Stimulated activated CD4-positive, alpha-beta T cell treated with anti-CD3 and anti-CD28 coated beads, Interleukin-1b, Interleukin-23, amount 100 ng/mL, for 1 hour (primary cell): ENCODE measurements at places on chromosomes 5 and 9.

DNA sequence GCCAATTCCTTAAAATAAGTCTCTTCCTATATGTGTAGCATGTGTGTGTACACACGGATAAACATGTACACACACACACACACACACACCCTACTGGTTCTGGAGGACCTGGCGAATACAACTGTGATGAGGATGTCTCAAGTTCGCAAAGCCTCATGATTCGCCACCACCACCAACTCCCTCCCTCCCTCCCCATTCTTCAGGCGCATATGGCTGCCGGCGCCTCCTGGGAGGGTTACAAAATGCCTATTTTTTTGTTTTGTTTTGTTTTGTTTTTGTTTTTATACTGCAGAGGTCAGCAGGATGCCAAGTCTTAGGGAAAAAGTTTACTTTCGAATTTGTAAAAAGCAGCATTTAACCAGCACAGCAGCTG is 88.0 kb downstream of the DAP start:
- no peak for DNase-seq

- no peak for DNase-seq
Measured at GRCh38 chr5:2505217-2505616, 246.3 kb downstream of the IRX2 start.

GRCh38 chr5:132434416-132435286 is 55.9 kb downstream of the IRF1 start:
- no peak for DNase-seq

DNA sequence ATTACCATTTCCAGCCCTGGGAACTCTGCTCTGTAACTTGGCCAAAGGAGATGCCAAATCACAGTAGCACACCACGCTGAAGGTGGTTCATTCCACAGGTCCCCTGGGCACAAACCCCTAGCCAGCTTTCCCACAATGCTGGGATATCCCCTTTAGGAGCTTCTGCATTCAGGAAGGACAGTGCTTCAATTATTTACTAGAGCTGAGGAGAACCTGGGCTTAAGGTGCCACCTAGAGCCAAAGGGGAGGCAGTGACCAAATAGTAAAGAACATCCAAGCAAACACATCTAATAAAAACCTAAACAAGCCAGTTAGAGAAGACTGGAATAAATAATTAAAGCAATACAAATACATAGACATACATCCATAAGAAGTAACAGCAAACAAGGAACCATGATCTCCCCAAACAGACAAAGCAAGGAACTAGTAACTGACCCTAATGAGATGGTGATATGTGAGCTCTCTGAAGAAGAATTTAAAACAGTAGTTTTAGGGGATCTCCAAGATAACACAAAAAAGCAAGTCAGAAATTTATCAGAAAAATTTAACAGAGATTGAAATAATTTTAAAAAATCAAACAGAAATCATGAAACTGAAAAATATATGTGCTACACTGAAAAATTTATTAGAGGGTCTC is 14.6 kb downstream of the KIF4B start:
- DNase-seq, result no peak

DNA sequence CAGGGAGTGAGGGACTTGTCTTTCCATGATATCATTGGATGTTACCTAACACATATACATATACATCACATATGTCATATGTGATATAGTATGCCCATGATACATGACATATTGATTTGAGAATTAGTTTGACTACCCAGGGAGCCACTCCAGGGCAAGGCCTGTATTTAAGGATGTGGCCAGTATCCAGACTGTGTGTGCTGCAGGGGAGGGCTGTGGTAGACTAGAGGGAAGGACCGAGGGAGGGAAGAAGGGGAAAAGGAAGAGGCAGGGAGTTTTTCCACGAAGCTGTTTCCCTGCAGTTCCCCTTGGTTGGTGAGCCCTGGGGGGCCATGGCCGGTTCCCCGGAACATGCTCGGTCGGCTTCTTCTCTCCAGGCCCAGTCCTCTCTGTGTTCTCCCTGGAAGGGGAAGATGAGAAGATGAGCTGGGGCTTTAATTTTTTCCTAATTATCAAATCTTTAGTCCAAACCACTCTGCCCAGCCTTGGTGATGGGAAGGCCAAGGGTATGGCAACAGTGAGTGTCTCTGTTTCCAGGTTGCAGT is 48.7 kb downstream of the NSUN2 start:
- no peak for DNase-seq

DNA sequence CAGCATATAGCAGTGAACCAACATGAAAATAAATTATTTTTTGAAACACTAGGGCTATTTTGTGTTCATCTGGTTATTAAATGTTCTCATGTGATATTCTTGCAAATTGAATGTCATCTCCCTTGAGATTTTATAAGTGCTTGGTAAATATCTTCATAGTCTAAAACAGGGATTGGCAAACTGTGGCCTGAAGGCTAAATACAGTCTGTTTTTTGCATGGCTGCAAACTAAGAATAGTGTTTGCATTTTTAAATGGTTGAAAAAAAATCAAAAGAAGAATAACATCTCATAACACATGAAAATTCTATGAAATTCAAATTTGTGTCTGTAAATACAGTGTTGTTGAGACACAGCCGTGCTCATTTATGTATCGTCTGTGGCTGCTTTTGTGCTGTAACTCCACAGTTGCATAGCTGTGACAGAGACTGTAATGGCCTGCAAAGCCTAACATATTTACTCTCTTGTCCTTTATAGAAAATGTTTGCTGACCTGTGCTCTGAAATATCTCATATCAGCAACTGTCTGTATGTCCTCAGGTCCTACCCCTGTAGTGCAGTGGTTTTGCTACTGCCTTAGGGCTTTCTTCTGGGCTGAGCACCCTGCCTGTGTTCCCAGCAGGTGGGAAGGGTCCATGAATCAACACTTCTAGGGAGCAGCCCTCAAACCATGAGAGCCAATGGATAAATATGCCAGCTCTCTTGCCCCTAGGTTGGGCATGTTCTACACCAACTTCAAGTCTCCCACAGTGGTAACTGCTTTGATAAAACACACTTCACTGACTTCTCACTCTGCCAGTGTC is 41.7 kb upstream of the ARRDC3 start:
- DNase-seq, result no peak

- no peak for DNase-seq
Measured at GRCh38 chr5:150317048-150318003, 14.6 kb upstream of the ARSI start.

- no peak for DNase-seq
Measured at GRCh38 chr5:57509501-57510260, 27.1 kb upstream of the ACTBL2 start.

GRCh38 chr9:110528645-110529044 is 50.9 kb downstream of the SVEP1 start:
- DNase-seq, result no peak

DNA sequence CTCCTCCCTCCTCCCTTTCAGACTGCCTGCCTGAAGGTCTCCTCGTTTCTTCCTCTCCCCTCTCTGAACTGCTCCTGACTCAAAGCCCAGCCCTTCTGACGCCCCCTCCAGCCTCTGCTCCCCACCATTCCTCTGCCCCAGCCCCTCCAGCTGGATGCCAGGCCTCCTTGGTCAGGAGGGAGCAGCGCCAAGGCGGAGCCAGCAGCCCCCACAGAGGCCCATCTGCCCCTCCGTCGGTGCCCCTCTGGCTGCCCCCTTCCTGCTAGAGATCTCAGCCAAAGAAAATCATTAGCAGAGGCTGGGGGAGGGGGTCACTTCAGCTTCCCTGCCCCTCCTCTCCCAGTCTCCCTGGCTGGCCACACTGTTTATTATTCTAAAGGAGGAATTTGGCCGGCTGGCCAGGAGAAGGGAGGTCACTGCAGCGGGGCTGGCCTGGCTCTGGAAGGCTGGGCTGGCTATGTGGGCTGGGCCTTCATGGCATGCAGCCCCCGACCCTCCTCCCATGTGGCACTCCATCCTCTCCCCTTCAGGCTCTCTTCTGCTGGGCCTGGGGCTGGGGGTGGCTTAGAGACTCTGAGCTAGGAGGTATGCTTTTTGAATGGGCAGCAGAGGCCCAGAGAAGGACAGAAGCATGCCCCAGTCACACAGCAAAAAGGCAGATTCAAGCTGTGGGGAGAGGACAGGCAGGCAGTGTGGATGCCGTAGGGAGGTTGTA is 16.9 kb downstream of the PDGFRB start:
- no peak for DNase-seq

GRCh38 chr5:30355675-30356074 is 837.8 kb upstream of the CDH6 start:
- DNase-seq, result no peak

DNA sequence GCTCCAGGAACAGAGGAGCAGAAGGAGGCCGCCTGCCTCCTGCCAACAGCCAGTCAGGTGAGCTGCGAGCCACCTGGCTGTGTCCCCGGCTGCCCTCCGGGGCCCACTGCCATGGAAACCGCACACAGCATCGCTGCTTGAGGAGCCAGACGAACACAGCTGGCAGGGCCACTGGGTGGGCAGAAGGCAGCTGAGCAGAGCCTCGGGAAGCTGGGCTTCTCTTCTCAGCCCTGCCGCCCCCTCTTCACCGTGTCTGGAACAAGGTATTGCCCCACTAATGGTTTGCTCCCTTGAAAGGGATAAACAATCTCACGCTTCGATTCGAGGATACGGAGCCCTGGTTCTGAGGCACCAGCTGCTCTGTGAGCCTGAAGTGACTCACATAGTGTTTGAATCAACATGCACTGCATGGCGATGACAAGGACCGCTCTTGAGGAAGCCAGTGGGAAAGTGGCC is 63.7 kb upstream of the RUFY1 start:
- no peak for DNase-seq

- no peak for DNase-seq
Measured at GRCh38 chr5:28065656-28066055, 1027.3 kb upstream of the CDH9 start.

DNA sequence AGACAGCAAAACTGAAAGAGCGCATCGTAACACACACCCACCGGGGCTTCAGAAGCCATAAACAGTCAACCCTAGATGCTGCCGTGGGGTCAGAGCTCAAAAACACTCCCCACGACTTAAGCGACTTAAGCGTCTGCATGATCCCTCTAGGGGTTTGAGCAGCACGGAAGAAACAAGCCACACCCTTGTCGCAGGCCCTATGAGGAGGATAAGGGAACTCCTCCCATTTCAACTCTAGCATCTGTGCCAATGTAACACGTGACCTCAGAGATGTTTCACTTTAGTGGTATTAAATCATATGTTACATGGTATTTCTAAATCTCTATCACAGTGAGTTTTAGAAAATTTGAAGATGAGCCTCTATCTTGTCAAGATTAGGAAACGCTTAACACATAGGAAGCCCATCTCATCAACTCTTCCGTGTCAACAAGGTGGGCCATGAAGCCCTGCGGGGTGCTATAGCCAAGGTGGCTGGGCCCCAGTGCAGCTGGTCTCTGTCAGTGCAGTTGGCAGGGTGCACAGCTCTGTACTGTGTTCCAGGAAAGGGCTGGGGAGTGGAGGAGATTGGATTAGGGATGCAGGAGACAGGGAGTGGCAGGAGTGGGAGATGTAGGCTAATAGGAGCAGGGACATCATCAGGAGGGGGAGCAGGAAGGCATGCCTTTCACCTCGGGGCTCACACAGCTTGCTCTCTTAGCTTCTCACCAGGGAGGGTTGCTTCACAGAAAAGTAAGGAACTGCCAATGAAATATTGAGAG is 33.1 kb downstream of the ZCCHC9 start:
- no peak for DNase-seq

- no peak for DNase-seq
Measured at GRCh38 chr5:158966716-158967115, 133.0 kb downstream of the EBF1 start.

GRCh38 chr9:95008151-95008771 is 281.8 kb downstream of the AOPEP start:
- DNase-seq, result no peak

GRCh38 chr5:125870256-125870655 is 553.0 kb upstream of the GRAMD2B start:
- DNase-seq, result no peak

DNA sequence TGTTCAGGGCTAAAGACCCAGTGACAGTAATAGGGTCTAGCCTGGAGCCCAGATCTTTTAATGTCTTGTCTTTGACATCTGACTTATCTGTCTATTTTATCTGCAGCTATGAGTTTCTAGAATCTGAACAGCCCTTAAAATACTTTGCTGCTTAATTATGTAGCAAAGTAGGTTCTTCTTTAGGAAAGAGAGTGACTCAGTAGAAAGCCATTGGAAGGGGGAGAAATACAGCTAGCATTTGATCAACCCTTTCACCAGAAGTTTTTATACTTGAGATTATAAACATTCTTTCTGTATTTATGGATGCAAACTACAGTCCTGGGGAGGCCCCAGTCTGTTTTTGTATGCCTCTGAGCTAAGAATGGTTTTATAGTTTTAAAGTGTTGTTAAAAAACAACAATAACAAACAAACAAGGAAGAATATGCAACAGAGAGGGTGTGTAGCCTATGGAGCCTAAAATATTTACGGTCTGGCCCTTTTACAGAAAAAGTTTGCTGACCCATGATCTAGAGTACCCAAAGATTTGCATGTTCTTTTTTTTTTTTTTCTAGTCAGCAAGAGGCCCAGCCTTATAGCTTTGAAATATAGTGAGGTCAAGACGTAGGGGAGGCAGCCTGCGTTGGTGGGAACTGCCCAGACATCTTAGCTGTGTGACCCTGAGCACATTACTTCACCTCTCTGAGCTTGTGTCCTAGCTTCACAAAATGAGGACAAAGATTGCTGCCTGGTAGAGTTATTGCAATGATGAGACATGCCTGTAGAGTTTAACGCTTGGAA is 9.7 kb downstream of the GSN start:
- no peak for DNase-seq

GRCh38 chr9:133709015-133709611 is 29.0 kb downstream of the SARDH start:
- no peak for DNase-seq

DNA sequence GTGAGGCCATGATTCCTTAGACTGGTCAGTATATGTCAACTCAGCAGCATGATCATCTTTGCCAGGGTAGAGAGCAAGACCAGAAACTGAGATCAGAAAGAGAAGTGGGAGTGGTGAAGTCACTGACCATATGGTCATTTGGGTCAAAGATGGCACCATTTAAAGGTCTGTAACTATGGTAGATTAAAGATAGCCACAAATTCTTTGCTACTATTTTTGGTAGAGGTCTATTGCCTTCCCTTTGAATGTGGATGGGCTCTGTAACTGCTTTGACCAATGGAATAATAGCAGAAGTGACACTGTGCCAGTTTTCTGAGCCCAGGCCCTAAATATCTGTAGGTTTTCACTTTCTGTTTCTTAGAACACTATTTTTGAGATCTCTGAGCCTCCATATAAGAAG is 117.6 kb downstream of the PCSK1 start:
- DNase-seq, result no peak

- DNase-seq, result no peak
Measured at GRCh38 chr5:173562451-173562850, 54.0 kb downstream of the BOD1 start.

DNA sequence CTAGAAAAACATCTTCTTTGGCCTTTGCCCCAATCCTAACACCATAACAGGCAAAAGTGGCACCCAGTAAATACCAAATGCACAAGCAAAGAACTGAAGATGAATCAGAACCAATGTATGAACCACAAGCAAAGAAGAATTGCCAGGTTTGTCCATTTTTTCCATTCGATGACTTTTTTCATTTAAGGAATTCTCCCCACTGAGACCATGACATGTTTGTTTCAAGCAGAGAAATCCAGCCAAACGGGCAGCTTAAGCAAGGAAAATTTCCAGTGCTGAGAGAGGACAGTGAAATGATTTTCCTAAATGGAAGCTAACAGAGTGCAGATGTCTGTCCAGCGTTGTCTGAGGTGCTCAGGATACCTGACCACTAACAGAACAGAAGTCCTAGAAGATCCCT is 203.7 kb downstream of the ADAMTS12 start:
- DNase-seq, result no peak

GRCh38 chr5:56605231-56605630 is 210.1 kb upstream of the MAP3K1 start:
- DNase-seq, result no peak
